ENCODE measurements at places on chromosomes 4 and X.

DNA sequence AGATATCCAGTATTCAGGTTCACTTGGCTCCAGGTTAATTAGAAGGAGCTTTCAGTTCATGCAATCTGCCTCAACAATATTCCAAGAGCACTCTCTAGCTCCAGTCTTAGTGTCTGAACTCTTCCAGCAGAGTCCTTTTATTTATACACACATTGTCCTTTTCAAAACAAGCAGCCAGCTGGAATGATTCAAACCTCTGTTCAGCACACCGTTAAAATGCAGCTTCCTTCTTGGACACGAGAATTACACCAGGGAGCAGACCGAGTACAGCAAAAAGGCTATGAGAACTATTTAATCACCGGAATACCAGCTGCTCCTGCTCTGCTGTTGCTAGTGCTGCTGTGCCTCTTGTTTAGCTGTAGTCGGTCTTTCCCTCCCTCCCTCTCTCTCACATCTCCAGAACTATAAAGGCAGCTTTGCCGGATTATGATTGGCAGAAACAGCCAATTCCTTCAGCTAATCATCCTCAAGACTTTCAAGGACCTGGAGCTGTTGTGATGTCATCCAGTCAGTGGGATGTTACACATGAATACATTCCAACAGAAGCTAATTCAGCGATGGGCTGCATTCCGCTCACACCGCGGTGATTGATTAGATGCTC is at the start of gene NDST4:
NDST4 (minus strand) TSS at position 115 of the 601 bp plus-strand sequence. CDS start 36,584 bp downstream, outside the sequence.
- no peak for DNase-seq

DNA sequence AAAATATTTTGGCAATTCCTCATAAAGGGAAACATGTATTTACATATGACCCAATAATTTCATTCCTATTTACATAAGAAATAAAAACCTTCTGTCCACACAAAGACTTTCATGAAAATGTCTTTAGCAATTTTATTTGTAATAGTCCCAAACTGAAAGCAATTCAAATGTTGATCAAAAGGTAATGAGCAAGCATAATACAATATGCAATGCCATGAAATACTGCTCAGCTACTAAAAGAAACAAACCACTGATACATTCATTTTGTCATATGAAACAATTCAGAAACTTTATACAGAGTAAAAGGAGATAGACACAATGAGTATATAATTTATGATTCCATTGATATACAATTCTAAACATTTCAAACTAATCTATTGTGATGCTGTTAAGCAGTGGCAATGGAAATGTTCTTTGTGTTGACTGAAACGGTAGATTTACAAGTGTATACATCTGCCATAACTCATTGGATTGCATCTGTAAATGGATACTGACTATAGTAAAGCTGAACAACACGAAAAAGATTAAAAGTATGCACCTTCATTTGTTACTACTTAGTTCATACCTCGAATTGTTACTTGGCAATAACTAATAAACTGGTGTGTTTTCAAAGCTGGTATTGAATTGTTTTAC is 335.6 kb downstream of the GASK1B start:
- no peak for DNase-seq

GRCh38 chr4:138310498-138310897 is 68.3 kb upstream of the SLC7A11 start:
- no peak for DNase-seq

- DNase-seq = no peak
Observed at GRCh38 chrX:82734140-82734539, 774.0 kb upstream of the POU3F4 start.

DNA sequence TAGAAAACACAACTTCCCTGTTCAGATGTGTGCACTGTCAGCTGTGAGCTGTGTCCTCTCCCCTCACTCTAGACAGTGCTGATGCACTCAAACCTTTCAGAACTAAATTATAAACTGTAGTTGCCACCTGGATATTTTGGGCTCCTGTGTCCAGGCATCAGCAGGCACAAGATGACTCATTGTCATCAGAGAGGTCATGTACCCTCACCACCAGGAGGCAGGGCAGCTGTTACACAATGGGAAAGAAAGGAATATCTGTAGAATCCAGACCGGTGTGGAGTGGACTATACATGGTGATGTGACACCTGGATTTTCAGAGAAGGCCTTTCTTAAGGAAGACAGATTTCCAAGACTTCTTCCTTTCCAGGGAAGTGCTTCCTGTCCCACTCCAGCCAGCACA is 854.4 kb upstream of the AGA start:
- DNase-seq = no peak
